Motor neuron (in vitro differentiated cells): ENCODE measurements at places on chromosomes 12 and 14. TPM values are rescaled to one million over a fixed set of nuclear protein-coding genes. Genes with fewer than 3 reads are reported as not detected.

The OTUB2 gene
- 4.0 and 4.2 TPM in 2 replicates for total RNA-seq

The TSHR gene
- total RNA-seq = 0.52 and 0.82 TPM in 2 replicates

The PRB2 gene
- total RNA-seq = 0.98 and 1.1 TPM in 2 replicates

The TAS2R7 gene
- 0.53 TPM in 1 of 2 replicates, not detected in the other for total RNA-seq

The SERPINA12 gene
- not detected in 2 replicates for total RNA-seq

The KRR1 gene
- 22.0 and 31.5 TPM in 2 replicates for total RNA-seq

The ADAM21 gene
- total RNA-seq = 1.5 and 1.8 TPM in 2 replicates

The RDH12 gene
- total RNA-seq = 1.1 TPM in 1 of 2 replicates, not detected in the other

The GUCY2C gene
- total RNA-seq = not detected in 2 replicates

The PDE3A gene
- total RNA-seq = 6.2 and 6.7 TPM in 2 replicates

The CARMIL3 gene
- 44.7 and 49.3 TPM in 2 replicates for total RNA-seq

The KRT85 gene
- 0.08 and 0.14 TPM in 2 replicates for total RNA-seq

The PLEKHH1 gene
- total RNA-seq = 11.2 and 16.8 TPM in 2 replicates

DNA sequence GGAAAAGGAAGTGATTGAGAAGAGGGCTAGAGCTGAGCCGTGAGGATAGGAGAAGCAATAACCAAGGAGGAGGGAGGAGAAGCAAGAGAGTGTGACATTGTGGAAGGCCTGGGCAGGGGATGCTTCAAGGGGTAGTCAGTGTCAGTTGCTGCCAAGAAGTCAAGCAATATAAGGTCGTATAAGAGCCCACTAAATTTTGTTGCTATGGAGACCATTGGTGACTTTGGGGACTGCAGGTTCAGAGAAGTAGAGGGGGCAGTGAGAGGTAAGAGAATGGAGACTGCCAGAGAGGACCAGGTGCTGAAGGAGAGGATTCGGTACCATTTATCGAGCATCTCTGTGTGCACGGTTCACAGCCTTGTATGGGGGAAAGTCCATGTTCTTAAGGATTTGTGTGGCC is 3.1 kb upstream of the ATXN3 start:
- ATAC-seq = no peak

- ATAC-seq = no peak
Observed at GRCh38 chr12:18851271-18851670, 113.4 kb downstream of the CAPZA3 start.

DNA sequence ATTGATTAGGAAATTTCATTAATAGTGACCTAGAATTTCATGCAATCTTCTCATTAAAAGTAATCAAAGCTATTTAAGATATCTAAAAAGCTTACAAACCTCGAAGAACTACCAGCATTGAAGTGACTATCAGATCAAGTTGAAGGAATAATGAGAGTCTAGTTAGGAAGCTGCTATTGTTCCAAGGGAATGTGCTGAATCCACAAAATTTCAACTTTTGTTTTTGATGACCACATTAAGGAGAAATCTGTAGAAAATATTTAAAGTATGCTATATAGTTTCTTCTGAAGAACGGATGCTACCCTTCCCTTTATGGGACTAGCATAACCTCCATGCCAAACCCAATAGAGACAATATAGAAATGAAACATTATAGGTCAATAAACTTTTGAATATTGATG is 2.5 kb upstream of the CTSG start:
- ATAC-seq = no peak

DNA sequence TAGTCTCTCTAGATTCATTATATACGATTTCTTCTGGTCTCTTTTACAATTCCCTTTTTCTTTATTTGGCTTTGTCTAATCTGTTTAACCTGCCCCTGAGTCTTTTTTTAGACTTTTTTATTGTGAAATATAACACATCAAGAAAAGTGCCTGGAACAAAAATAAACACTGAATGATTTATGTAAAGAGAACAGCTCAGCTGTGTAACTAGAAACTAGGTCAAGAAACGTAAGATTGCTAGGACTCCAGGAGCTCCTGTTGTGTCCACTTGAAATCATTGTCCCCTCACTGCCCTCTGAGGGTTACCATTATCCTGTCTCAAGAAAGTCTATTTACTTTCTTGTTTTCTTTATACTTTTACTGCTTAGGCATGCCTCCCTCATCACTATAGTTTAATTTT is 23.1 kb downstream of the EXD2 start:
- peak; percentile 26 for ATAC-seq

DNA sequence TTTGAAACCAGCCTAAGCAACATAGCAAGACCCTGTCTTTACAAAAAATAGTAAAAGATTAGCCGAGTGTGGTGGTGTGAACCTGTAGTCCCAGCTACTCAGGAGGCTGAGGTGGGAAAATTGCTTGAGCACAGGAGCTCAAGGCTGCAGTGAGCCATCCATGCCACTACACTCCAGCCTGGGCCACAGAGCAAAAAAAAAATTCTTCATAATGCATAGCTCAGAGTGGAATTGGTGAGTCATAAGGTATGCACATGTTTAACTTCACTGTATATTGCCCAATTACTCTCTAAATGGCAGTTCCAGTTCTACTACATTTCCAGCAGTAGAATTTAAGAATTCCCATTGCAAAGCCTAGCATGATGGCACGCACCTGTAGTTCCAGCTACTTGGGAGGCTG is 26.8 kb upstream of the CLIP1 start:
- peak; percentile 88 for ATAC-seq

DNA sequence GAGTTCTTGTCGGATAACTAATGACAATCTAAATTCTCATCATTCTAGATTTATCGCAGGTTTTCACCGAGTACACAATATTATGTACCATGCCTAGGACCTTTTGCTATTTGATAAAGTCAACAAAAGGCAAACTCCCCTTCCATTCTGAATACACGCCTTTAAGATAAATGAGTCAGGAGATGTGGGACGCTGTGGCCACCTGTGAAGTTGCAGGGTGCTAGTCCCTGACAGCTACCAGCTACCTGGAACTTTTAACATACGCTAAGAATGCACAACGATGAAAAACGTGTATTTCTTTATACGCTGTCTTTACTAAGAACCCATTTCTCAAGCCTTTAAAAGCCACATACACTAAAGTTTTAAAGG is 678 bp downstream of the MDM1 start:
- no peak for ATAC-seq

DNA sequence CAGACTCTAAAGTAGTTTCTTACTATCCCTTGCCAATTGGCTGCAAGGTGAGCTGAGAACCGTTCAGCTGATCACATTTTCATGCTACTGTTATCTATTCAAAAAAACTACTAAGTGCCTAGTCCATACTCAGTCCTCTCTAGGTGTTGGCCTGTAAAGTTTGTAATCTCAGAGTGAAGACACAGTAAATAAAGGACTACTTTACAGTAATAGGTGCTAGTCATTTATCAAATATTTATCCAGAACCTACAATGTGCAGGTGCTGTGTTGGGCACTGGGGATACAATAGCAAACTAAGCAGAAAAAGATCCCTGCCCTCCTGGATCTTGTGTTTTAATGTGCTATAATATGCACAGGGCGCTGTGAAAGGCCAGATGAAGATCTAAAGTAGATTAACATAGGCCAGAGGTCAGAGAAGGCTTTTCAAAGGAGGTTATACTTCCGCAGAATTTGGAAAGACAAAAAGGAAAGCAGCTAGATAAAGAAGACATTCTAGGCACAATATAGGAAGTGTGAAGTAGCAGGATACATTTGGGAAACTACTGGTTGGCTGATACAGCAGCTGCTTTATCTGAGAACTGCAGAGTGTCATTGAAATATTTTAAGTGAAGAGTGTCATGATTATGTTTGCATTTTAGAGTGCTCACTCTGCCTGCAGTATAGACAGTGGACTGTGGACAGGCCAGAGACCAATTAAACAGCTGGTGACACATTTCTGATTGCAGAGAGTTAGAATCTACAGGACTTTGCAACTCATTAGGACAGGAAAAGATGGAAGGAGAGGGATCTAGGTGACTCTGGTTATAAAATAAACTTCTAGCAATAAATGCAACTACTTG is 8.0 kb upstream of the ACTR10 start:
- no peak for ATAC-seq

GRCh38 chr12:27293463-27293862 is 39.2 kb upstream of the BMAL2 start:
- no peak for ATAC-seq

- no peak for ATAC-seq
Observed at GRCh38 chr12:68812553-68813241, 4.7 kb downstream of the MDM2 start.

- no peak for ATAC-seq
Observed at GRCh38 chr12:103494051-103494733, 1.6 kb downstream of the C12orf42 start.

- ATAC-seq = no peak
Observed at GRCh38 chr14:69986336-69986735, 107.1 kb downstream of the SMOC1 start.

GRCh38 chr14:33127531-33127930 is 188.9 kb downstream of the NPAS3 start:
- no peak for ATAC-seq

DNA sequence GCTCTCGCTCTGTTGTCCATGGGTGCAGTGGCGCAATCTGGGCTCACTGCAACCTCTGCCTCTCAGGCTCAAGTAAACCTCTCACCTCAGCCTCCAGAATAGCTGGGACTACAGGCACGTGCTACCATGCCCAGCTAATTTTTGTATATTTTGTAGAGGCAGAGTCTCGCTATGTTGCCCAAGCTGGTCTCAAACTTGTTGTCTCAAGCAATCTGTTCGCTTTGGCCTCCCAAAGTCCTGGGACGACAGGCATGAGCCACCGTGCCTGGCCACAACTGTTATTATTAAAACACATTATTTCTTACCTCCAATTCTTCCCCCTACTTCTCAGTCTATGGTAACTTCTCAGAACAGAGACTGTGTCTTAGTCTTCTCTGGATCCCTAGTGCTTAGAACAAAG is 143.3 kb downstream of the DICER1 start:
- no peak for ATAC-seq

- no peak for ATAC-seq
Observed at GRCh38 chr12:121561009-121561395, 19.8 kb downstream of the KDM2B start.

- ATAC-seq = no peak
Observed at GRCh38 chr14:31510222-31510621, 22.4 kb upstream of the GPR33 start.

- peak; percentile 10 for ATAC-seq
Observed at GRCh38 chr12:127306604-127307215, 960.3 kb upstream of the TMEM132C start.

DNA sequence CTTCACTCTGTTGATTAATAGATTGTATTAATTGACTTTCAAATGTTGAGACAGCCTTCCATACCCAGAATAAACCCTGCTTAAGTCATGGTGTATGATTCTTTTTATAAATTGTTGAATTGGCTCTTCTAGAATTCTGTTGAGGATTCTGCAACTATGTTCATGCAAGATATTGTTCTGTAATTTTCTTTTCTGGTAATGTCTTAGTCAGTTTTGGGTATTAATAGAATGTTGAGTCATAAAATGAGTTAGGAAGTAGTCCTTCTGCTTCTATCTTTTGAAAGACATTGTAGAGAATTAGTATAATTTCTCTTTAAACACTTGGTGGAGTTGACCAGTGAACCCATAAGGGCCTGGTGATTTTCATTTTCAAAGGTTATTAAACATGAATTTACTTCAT is 958.9 kb downstream of the LRFN5 start:
- ATAC-seq = no peak

- no peak for ATAC-seq
Observed at GRCh38 chr12:116539361-116539771, 19.8 kb upstream of the MAP1LC3B2 start.

DNA sequence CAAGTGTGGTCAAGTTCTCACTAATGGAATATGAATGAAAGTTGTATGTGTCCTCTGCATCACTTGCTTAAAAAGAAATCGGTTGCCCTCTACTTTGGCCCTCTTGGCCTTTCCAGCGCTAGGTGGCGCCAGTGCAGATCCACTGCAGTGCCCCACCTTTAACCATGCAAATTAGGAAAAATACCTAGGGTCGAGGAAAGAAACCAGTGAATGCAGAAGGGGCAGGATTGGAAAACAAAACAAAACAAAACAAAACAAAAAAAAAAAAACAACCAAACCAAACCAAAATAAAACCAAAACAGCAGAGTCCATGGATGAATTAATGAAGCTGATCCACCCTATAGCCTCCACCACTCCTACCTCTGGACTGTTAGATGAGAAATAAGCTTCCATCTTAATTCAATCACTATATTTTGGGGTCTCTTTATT is 12.9 kb upstream of the NEMF start:
- ATAC-seq = no peak

- ATAC-seq = peak; percentile 72
Observed at GRCh38 chr14:58772794-58773620, 135.2 kb downstream of the DACT1 start.

- ATAC-seq = no peak
Observed at GRCh38 chr12:62651138-62651537, 184.5 kb downstream of the MON2 start.

- ATAC-seq = no peak
Observed at GRCh38 chr14:60732840-60733483, 1.6 kb upstream of the MNAT1 start.

- ATAC-seq = no peak
Observed at GRCh38 chr12:29053567-29053966, 95.5 kb upstream of the FAR2 start.

GRCh38 chr12:51814311-51815088 is 34.0 kb downstream of the FIGNL2 start:
- ATAC-seq = peak; percentile 85

DNA sequence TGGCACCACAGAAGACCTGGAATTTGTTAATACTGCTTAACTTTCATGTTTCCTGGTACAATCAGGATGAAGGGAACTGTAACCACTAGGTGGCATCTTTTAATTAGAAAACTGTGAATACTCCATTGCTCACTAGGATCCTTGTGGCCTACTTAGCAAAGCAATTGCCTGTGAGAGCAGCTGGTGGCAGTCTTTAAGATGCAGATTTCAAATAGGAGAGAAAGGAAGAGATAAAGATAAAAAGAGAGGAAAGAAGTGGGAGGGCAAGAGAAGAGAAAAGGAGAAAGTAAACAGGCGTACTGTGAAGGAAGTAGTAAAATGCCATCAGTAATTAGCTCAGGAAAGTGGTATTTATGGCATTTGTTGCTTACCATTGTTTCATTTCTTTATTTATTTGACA is 114.5 kb downstream of the RAD51B start:
- ATAC-seq = peak; percentile 91

GRCh38 chr12:65930114-65930828 is 106.0 kb downstream of the HMGA2 start:
- ATAC-seq = no peak

- no peak for ATAC-seq
Observed at GRCh38 chr14:48553443-48553842, 878.0 kb upstream of the MDGA2 start.

DNA sequence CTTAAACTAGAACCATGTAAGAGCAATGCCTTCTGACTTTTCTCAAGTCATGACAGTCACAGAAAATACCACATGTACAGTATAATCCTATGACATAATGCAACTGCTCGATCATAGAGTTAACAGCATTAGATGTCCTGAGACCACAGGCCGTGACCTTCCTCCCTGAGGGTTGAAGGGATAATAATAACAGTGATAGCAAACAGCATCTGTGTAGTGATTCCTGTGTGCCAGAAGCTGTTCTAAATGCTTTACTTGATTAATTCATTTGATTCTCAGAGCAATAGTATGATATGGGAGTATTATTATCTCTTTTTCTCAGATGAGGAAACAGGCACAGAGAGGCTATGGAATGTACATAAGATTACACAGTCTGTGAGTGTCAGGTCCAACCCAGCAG is 53.2 kb downstream of the SLC35F4 start:
- ATAC-seq = no peak

GRCh38 chr12:56565510-56566101 is 44.0 kb downstream of the RBMS2 start:
- ATAC-seq = peak; percentile 25

- no peak for ATAC-seq
Observed at GRCh38 chr12:54631988-54632728, 2.5 kb downstream of the LACRT start.
